ENCODE measurements at places on chromosomes 3 and 15.

DNA sequence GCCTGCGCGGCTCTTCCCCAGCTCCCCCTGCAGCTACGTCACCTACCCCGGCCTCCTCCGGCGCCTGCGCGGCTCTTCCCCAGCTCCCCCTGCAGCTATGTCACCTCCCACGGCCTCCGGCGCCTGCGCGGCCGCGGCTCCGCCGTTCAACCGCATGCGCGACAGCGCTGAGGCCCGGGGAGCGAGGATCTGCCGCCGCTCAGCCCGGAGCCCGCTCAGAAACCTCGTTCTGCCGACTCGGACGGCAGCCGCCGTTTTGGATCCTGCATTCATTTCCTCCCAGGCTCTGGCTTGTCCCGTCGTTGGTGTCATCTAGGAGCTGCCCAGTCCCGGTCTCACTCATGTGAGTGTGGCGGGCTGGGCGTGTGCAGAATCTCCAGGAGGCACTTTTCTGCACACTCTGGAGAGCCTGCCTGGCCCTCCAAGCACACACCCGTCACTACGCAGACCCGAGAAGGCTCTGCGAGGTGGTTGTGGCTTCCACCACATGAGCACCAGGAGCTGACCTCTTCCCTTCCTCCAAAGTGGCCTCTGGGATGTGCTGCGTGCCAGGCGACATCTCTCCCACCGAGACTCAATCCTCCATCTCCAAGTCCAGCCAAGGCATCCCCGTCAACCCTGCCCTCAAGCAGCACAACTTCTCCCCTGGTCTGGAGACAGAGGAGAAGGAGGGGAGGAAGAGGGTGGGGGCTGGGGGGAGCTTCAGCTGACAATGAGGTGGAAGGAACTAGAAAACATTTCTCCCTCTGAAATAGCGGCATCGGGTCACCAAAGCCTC lies 165.3 kb downstream of the CHSY1 start:
- H3K27ac ChIP-seq: no peak overlapping the region
- H3K36me3 ChIP-seq: no peaks in the 10 kb centered on the region
- no peak overlapping the region for H3K4me3 ChIP-seq
- no peaks in the 10 kb centered on the region for H3K27me3 ChIP-seq

DNA sequence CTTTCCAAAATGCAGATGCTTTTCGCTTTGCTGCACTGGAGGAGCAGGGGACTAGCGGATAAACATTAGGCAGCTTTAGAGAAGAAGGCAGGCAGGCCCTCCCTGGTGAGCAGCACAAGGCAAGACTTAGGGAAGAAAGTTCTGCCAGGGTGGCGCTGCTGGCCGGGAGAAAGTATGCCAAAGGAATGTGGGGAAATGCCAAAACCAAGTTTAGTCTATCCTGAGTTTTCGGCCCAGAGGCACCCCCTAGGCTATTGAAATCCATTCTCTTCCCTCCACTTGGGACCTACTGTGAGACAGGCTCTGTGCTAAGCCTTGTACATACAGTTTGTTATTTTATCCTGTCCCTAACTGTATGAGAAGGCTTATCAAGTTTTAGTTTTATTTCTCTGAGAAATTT lies 9.2 kb downstream of the SHC4 start:
- H3K4me3 ChIP-seq: no peak overlapping the region
- no peaks in the 10 kb centered on the region for H3K4me1 ChIP-seq
- DNase-seq: no peak
- no peaks in the 10 kb centered on the region for H3K36me3 ChIP-seq
- H3K27me3 ChIP-seq: no peaks in the 10 kb centered on the region

- peaks cover 28% of the 10 kb centered on the region for H3K36me3 ChIP-seq
- no peak for DNase-seq
- H3K27ac ChIP-seq: no peak overlapping the region
- H3K4me1 ChIP-seq: no peaks in the 10 kb centered on the region
- H3K27me3 ChIP-seq: no peaks in the 10 kb centered on the region
- H3K4me3 ChIP-seq: no peak overlapping the region
Observed at GRCh38 chr3:126005951-126006350, 37.0 kb downstream of the ROPN1B start.

- no peaks in the 10 kb centered on the region for H3K27me3 ChIP-seq
- H3K4me3 ChIP-seq: no peak overlapping the region
- H3K36me3 ChIP-seq: no peaks in the 10 kb centered on the region
- no peak overlapping the region for H3K27ac ChIP-seq
- DNase-seq: no peak
Observed at GRCh38 chr15:98758224-98758623, 109.9 kb downstream of the IGF1R start.

- DNase-seq: no peak
- H3K27me3 ChIP-seq: no peaks in the 10 kb centered on the region
- peaks cover 20% of the 10 kb centered on the region for H3K4me1 ChIP-seq
- no peak overlapping the region for H3K4me3 ChIP-seq
- no peaks in the 10 kb centered on the region for H3K36me3 ChIP-seq
Observed at GRCh38 chr3:29318251-29318650, 37.4 kb downstream of the RBMS3 start.

GRCh38 chr3:58556001-58556400 lies 19.0 kb upstream of the ACOX2 start:
- H3K4me3 ChIP-seq: no peak overlapping the region
- no peak overlapping the region for H3K27ac ChIP-seq
- H3K4me1 ChIP-seq: no peaks in the 10 kb centered on the region
- DNase-seq: no peak
- no peaks in the 10 kb centered on the region for H3K36me3 ChIP-seq

DNA sequence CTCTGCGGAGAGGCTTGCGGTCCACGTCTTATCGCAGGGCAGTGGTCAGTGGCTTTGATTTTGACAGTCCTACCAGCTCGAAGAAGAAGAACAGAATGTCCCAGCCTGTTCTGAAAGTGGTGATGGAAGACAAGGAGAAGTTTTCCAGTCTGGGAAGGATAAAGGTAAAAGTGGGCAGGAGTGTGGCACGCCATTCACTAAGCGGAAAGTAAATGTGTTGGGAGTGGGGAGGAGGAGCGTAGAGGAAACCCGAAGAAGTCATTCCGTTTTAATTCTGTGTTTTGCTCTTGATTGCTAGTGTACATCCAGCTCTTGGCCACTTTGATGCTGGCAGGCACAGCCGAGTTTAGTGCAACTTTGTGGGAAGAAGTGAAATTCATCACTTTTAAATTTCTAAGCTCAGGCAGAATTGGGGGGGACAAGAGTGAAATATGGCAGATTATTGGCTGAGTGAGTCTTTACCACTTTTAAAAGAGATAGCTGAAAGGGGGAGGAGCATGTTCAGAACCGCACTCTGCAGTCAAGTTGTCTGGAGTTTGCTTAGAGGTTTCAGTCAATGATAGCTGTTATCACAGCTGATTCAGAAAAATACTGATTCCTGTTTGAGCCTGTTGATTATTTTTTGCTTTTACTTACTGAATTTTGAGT lies 1.8 kb downstream of the ARHGEF26 start:
- peaks cover 7% of the 10 kb centered on the region for H3K4me1 ChIP-seq
- H3K27me3 ChIP-seq: peaks cover 13% of the 10 kb centered on the region
- DNase-seq: no peak
- peak overlapping the region; percentile 75 for H3K27ac ChIP-seq
- no peaks in the 10 kb centered on the region for H3K36me3 ChIP-seq

DNA sequence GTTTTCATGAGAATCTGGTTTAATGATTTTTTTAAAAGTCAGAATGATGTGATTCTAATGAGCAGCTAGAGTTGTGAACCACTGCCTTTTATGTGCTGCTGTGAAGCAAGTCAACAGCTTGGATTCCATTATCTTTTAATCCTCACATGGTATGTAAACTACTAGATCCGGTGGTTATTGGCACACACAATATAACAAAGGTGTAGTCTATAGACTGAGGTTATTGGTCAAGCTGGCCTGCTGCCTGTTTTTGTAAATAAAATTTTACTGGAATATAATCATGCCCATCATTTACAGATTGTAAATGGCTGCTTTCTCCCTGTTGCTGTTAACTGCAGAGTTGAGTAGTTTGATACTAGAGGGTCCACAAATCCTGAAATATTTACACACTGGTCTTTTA lies 103.1 kb downstream of the OTOL1 start:
- no peaks in the 10 kb centered on the region for H3K36me3 ChIP-seq
- no peaks in the 10 kb centered on the region for H3K4me1 ChIP-seq
- no peaks in the 10 kb centered on the region for H3K27me3 ChIP-seq
- no peak overlapping the region for H3K4me3 ChIP-seq

DNA sequence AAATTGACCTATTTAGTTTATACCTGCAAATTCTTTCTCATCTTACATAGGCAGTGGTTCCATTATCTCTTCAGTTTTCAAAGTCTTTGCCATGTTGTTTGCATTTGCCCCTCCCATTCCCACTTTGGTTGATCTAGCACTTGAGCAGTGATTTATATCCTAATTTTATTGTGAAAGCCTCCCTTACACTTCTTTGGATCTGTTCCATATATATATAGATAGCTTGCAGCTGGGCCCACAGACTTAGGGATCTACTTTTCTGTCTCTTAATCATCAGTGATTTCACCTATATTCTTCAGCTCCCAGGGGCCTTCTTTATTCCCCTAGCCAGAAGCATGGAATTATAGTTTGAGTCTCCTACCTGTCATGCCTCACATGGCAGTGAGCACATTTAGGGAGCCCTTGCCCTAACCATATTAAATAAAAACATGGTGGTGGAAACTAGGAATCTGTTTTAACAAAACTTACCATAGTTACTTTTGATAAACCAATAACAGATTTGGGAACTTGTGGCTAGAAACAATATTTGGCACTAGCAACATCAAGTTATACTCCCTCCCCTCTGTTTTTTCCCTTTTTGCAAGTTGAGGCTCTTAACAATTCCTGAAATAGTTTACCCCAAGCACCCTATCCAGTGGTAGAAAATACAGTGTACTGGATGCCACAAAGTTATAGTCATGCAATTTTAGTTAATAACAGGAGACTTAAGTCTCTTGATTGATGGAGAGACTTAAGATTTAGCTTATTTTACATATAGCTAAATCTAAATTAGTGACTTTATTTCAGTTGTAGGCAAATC lies 41.7 kb downstream of the ARIH1 start:
- no peak overlapping the region for H3K27ac ChIP-seq
- H3K4me1 ChIP-seq: peaks cover 35% of the 10 kb centered on the region
- no peak overlapping the region for H3K4me3 ChIP-seq
- H3K27me3 ChIP-seq: no peaks in the 10 kb centered on the region
- no peak for DNase-seq

DNA sequence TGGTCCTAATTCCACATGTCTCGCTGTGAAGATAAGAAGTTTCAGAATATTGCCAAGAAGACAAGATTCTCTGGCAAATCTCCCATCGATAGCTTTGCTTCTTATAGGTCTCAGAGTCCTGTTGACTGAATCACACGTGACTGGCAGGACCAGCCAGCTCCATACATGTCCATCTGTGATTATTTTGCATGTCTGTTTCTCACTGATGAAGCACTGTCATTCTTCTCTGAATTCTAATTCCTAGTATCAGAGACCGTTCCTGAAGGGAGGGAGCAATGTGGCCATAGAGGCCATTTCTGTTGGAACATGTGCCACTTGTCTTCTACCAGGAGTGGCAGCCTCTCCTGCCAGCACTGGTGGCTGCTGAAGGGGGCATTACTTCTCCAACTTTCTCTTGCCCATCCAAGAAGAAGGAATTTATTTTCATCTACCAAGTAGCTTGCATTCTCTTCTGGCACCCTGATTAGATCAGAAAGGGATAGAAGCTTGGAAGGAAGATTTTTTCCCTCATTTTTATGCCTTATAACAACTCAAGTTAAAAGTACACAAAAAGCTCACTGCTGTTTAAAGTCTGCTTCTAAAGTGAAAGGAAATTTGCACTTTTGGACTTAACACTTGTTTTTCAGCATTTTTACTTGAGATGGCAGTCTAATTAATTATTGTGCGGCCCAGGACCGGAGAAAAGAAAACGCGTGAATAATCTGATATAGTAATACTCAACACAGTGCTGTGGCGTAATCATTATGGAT lies 115.8 kb downstream of the IQCH start:
- no peaks in the 10 kb centered on the region for H3K4me1 ChIP-seq
- no peak overlapping the region for H3K4me3 ChIP-seq
- no peaks in the 10 kb centered on the region for H3K27me3 ChIP-seq
- no peak for DNase-seq

- H3K27ac ChIP-seq: no peak overlapping the region
- no peak for DNase-seq
- no peaks in the 10 kb centered on the region for H3K27me3 ChIP-seq
Observed at GRCh38 chr3:39056151-39056550, 4.3 kb downstream of the WDR48 start.

- DNase-seq: no peak
- H3K4me3 ChIP-seq: no peak overlapping the region
- no peaks in the 10 kb centered on the region for H3K27me3 ChIP-seq
- no peak overlapping the region for H3K27ac ChIP-seq
- H3K36me3 ChIP-seq: no peaks in the 10 kb centered on the region
Observed at GRCh38 chr3:11221818-11222415, 50.3 kb upstream of the ATG7 start.

GRCh38 chr3:182908471-182908870 lies 71.9 kb downstream of the DCUN1D1 start:
- H3K27ac ChIP-seq: no peak overlapping the region
- no peaks in the 10 kb centered on the region for H3K27me3 ChIP-seq
- DNase-seq: no peak
- no peaks in the 10 kb centered on the region for H3K4me1 ChIP-seq

DNA sequence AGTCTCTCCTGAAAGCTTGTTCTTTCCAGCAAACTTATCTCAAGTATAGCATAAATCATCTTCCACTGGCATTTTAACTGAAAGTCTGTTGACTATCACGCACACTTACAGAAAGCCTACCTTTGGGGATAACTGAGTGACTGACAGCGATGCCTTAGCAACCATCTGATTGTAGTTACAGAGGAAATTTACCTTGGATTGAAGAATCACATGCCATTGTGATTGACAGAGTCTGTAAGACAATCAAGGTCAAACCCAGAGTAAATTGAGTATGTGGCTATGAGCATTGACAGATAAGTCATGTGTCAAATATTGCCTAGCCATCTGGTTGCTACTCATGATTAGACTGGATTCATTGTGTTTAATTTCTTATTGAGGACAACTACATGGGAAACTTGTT lies 82.0 kb downstream of the CNTN4 start:
- H3K36me3 ChIP-seq: no peaks in the 10 kb centered on the region
- H3K4me1 ChIP-seq: no peaks in the 10 kb centered on the region
- no peaks in the 10 kb centered on the region for H3K27me3 ChIP-seq
- DNase-seq: no peak

DNA sequence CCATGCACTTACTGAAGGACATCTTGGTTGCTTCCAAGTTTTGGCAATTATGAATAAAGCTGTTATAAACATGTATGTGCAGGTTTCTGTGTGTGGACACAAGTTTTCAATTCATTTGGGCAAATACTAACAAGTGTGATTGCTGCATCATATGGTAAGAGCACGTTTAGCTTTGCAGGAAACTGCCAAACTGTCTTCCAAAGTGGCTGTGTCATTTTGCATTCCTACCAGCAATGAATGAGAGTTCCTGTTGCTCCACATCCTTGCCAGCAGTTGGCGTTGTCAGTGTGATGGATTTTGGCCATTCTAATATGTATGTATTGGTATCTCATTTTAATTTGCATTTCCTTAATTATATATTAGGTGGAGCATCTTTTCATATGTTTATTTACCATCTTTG lies 280.1 kb downstream of the SV2B start:
- no peaks in the 10 kb centered on the region for H3K36me3 ChIP-seq
- H3K4me1 ChIP-seq: no peaks in the 10 kb centered on the region
- no peaks in the 10 kb centered on the region for H3K27me3 ChIP-seq
- no peak overlapping the region for H3K27ac ChIP-seq
- no peak for DNase-seq

- no peaks in the 10 kb centered on the region for H3K36me3 ChIP-seq
- no peaks in the 10 kb centered on the region for H3K27me3 ChIP-seq
- DNase-seq: no peak
- no peaks in the 10 kb centered on the region for H3K4me1 ChIP-seq
- H3K4me3 ChIP-seq: no peak overlapping the region
Observed at GRCh38 chr3:24764236-24764915, 269.7 kb upstream of the THRB start.
